ENCODE measurements at places on chromosomes 7 and 10. TPM values are rescaled to one million over a fixed set of nuclear protein-coding genes. Genes with fewer than 3 reads are reported as not detected.

The AMZ1 gene
- 0.04 TPM for polyA plus RNA-seq

The POM121C gene
- 15.9 TPM for polyA plus RNA-seq

The ZPBP gene
- not detected for polyA plus RNA-seq

The ZNF775 gene
- polyA plus RNA-seq, result 2.4 TPM

The TMEM213 gene
- polyA plus RNA-seq, result not detected

The ELFN1 gene
- 3.0 TPM for polyA plus RNA-seq

The SEMA3A gene
- 0.59 TPM for polyA plus RNA-seq

The OR6V1 gene
- not detected for polyA plus RNA-seq

The ZSWIM8 gene
- polyA plus RNA-seq, result 139 TPM

The ZNF273 gene
- 3.1 TPM for polyA plus RNA-seq

The LIPN gene
- not detected for polyA plus RNA-seq

The KLLN gene
- polyA plus RNA-seq, result 0.15 TPM

The GATAD1 gene
- 10.0 TPM for polyA plus RNA-seq

The SPDYE6 gene
- polyA plus RNA-seq, result 0.03 TPM

The ITGA8 gene
- polyA plus RNA-seq, result 2.2 TPM

The TRIM50 gene
- polyA plus RNA-seq, result 0.04 TPM

Measured in heart right ventricle (tissue), 16 donors.